ENCODE measurements at places on chromosomes 2 and 18. TPM values are rescaled to one million over a fixed set of nuclear protein-coding genes. Genes with fewer than 3 reads are reported as not detected.

The TMEFF2 gene
- total RNA-seq, result not detected

The POTEI gene
- total RNA-seq, result not detected

The MERTK gene
- total RNA-seq, result 6.7 TPM

GRCh38 chr2:10223471-10223870 lies 79.2 kb upstream of the HPCAL1 start:
- no peak overlapping the region for H3K27ac ChIP-seq
- no peak overlapping the region for H3K4me3 ChIP-seq
- H3K4me1 ChIP-seq, result no peaks in the 10 kb centered on the region
- H3K27me3 ChIP-seq, result peaks cover 9% of the 10 kb centered on the region

DNA sequence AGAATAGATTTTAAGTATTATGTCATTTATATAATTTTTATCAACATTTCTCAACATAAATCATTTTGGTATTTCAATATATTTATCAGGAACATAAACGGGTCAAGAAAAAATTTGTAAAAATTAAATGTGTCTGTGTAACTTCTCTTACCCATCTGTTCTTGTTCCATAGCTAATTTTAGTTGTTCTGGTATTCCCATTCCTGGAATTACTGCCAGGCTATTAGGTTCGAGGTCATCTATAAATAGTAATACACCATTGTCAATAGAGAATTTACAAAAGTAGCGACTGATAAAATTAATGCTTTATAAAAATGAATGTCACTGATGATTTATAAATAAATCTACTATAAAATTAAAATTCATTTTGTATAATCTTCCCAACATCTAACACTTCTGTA lies 21.5 kb downstream of the SFT2D3 start:
- peaks cover 50% of the 10 kb centered on the region for H3K36me3 ChIP-seq
- no peak for DNase-seq
- H3K27ac ChIP-seq, result no peak overlapping the region
- no peaks in the 10 kb centered on the region for H3K27me3 ChIP-seq

Data from suprapubic skin (tissue), 4 donors.